Activated T-helper 2 cell treated with anti-CD3 and anti-CD28 coated beads, Interferon-gamma antibody, Interleukin-2, Interleukin-4, amounts not matched to agents 10 μg/mL and 5 μg/mL and 100 μg/mL, durations not matched to agents 14 hours and 24 hours and 36 hours (primary cell): ENCODE measurements at places on chromosomes 5 and 9. TPM values are rescaled to one million over a fixed set of nuclear protein-coding genes. Genes with fewer than 3 reads are reported as not detected.

Gene IRX4
- not detected in 2 replicates for total RNA-seq

Gene HAPLN1
- total RNA-seq = not detected in 2 replicates

Gene TLE1
- total RNA-seq = 0.14 and 0.41 TPM in 2 replicates

Gene LRRC19
- not detected in 2 replicates for total RNA-seq

Gene ZNF462
- 0.09 and 0.11 TPM in 2 replicates for total RNA-seq

Gene NPR3
- 0.02 TPM in 1 of 2 replicates, not detected in the other for total RNA-seq

Gene PPP3R2
- not detected in 2 replicates for total RNA-seq

Gene TGFBR1
- total RNA-seq = 30.6 and 30.8 TPM in 2 replicates

Gene WDR38
- not detected in 2 replicates for total RNA-seq

Gene GHR
- not detected in 2 replicates for total RNA-seq

Gene ANXA2R
- 2.1 and 2.5 TPM in 2 replicates for total RNA-seq

Gene GARIN3
- total RNA-seq = 0.23 and 0.30 TPM in 2 replicates

Gene CFAP157
- total RNA-seq = 0.18 TPM in 1 of 2 replicates, not detected in the other

Gene UQCRQ
- 400 and 412 TPM in 2 replicates for total RNA-seq

Gene ANKRD31
- total RNA-seq = 0.11 and 0.28 TPM in 2 replicates

Gene ABO
- total RNA-seq = 0.14 and 0.30 TPM in 2 replicates

Gene TTC16
- 0.18 TPM in 1 of 2 replicates, not detected in the other for total RNA-seq

Gene NMUR2
- total RNA-seq = not detected in 2 replicates

Gene TRPM3
- total RNA-seq = not detected in 2 replicates

Gene NXNL2
- not detected in 2 replicates for total RNA-seq

Gene ADAMTS19
- not detected in 2 replicates for total RNA-seq

Gene AP3B1
- 42.9 and 43.9 TPM in 2 replicates for total RNA-seq

Gene AKNA
- 152 TPM in 2 replicates for total RNA-seq

Gene FTMT
- total RNA-seq = not detected in 2 replicates

Gene RNF38
- 34.0 and 34.8 TPM in 2 replicates for total RNA-seq

Gene ENTREP1
- not detected in 2 replicates for total RNA-seq

Gene RMND5B
- 29.3 and 31.6 TPM in 2 replicates for total RNA-seq

Gene SNCAIP
- not detected in 2 replicates for total RNA-seq

Gene CCDC192
- total RNA-seq = not detected in 2 replicates

Gene TPM2
- total RNA-seq = 4.1 and 4.6 TPM in 2 replicates

Gene DHX29
- 17.6 and 20.0 TPM in 2 replicates for total RNA-seq

Gene MYOT
- total RNA-seq = not detected in 2 replicates
